ENCODE measurements at places on chromosomes 16 and 17.

DNA sequence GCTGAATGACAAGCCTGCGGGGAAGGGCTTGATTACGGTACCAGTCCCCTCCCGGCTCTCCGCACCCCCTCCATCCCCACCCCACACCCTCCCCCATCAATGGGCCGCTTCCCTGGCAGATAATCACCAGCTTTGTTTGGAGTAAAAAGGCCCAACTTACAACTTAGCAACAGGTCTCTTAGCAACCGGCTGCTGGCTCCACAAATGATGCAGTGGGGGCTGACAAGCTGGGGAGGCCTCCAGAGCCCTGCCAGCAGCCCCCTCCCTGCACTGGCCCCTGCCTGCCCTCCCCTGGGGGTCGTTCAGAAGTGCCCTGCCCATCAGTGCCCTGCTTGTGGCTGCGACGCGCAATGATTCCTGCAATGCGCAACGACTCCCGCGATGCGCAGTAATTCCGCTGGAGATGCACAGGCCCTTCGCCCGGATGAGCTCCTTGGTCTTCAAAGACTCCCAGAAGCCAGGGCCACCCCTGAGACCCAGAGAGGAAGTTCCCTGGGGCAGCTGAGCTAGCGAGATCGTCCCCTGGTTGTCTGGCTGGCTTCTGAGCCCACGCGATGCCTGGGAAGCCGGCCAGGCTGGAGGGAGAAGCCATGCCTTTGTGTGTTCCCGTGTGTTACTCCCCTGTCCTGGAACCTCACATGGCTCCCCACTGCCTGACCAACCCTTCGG is 23.3 kb downstream of the CPNE2 start:
- DNase-seq, result no peak

DNA sequence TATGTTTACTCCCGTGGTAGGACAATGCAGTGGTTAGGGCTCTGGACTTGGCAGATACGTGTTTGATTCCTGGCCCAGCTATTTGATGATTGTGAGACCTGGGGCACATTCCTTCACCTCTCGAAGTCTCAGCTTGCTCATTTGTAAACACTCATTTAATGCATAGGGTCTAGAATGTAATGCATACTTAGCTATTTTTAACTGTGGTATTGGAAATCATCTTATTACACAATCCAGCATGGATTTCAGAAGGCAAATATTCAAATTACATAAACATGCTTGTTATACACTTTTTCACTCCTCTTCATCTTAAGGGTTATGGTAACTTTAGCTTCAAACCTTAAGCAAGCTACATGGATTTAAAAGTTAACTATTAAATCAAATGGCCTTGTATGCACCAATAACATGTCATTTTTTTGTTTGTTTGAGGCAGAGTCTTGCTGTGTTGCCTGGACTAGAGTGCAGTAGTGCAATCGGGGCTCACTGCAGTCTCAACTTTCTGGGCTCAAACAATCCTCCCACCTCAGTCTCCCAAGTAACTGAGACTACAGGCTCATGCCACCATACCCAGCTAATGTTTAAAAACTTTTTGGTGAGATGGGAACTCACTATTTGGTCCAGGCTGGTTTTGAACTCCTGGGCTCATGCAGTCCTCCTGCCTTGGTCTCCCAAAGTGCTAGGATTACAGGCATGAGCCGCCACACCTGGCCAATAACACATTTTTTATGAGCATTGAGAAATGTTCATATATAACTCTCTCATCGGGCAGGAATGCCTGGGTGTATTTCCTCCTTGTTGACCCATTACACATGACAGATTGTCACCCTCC is 52.5 kb downstream of the VAT1L start:
- DNase-seq, result no peak

- no peak for DNase-seq
Measured at GRCh38 chr17:44115585-44116415, 7.6 kb downstream of the HDAC5 start.

DNA sequence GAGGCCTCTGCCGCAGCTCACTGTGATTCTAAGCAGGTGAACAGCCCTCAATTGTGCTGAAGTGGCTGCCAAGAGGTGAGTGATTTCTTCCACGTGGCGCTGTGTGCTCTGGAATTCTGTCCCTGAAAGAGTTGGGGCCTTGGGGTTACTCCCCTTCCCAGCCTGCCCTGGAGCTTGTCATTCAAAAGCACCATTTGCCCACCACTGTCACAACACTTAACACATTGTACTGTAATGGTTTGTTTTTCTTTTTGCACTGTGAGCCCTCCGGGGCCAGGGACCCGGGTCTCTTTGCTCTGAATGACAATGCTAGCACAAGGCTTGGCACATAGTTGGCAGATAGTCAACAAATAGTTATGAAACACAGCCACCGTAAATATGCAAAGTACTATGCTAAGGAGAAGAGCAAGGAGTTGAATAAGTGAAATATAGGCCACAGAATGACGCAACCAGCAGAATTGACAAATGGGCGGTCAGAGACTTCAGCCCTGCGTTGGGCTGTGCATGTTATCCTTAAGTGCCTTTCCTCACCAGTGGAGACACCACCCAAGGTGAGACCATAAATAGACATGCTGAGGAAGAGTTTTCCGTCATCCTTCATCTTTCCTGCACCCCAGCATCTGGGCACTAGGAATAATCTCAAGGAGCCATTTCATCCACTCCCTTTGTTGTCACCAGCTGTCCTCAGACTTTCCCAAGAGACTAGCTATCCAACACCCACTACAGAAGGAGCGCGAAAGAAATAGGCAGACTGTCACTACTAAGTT is 112.0 kb upstream of the DNAH9 start:
- no peak for DNase-seq

- no peak for DNase-seq
Measured at GRCh38 chr16:68480084-68480995, 32.0 kb upstream of the SMPD3 start.

DNA sequence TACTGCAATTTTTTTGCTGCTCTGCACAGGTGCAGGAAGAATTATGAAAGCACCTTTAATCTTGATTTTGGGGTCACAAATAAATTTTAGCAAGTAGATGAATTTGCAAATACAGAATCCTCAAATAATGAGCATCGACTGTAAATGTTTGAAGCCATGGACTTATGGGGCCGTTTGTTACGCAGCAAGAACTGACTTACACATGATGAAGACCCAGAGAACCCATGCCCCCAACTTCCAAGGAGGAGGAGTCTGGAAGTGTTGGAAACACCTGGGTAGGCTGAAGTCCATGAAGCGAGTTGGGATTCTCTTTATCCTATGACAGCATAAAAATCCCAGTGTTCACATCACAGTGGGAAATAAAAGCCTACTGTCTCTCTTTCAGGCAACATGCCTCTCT is 176.6 kb downstream of the RBFOX3 start:
- no peak for DNase-seq

DNA sequence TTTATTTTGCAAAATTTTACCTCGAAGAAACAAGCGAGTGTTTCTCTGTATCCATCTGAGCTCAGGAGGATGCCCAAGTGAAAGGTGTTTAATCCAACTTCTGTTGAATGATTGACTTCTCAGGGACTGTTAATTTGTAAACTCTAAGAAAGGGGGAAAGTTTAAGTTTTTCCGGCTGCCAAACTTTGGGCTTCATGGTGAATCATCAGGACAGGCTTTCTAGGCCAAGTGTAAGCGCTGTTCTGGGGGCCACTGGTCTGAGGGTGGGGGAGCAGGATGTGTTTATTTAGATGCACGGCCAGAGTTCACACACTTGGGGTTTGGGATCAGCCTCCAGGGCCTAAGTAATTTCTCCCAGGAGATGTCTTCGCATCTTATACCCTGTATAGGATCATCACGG is 110.4 kb downstream of the PITPNC1 start:
- DNase-seq, result no peak

GRCh38 chr17:35764123-35764991 is 3.7 kb downstream of the C17orf50 start:
- peak; percentile 76 for DNase-seq

- no peak for DNase-seq
Measured at GRCh38 chr17:80365001-80365965, 49.7 kb upstream of the ENDOV start.

DNA sequence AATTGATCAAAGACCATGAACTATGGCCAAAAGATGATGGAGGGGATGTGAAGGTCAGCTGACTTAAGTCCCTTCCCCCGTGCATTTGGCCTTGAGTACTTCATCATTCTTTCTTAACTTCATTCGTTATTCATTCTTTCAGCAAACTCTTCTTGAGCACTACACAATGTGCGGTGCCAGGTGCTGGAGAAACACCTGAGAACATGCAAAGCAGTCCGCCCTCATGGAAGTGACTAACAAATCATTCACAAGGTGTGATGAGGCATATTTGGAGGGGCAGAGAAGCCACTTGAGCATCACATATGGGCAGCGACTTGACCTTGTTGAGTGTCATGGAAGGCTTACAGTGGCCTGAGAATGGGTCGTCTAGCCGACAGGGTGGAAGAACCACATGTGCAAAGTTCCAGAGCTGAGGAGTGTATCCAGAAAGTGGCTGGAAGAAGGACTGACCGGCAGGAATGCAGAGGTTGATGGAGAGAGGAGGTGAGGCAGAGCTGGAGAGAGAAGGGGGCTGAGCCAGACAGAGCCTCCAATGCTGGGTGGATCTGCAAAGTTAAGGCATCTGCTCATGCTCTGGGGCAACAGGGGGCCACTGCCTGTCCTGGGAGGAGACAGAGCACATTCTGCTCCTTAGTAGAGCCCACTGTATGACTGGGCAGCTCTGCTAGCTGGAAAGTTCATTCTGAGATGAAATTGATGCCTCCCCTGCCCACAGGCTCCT is 25.1 kb upstream of the EIF1 start:
- no peak for DNase-seq

DNA sequence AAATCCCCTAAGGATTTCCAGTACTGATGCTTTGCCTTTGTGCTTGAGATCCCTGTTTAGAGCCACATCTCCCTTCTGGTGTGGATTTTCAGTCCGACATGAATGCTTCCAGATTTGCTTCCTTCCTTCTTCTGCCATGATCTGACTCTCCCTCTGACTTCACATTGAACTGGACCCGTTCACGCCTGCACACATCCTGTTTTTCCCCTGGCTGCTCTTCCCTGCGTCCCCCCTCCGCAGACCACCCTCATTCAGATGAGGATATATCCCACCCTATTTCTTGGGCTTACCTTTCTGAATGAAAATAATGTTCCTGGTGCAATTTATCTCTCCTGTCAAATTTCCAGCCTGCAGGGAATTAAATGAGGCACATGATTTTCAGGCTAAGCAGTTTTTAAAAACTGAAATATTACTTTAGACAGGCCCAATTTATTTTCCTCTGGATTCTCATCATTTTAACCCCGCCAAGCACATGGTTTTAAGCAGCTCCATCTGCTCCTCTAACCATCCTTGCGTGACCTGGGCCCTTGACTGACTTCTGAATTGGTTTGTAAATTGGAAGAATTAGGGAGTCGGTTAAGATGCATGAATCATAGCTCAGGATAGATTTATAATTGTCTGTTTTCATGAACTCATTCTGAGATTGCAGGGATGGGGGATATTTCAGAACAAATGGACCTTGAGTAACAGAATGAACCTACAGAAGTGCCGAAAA is 59.2 kb downstream of the BMERB1 start:
- no peak for DNase-seq

GRCh38 chr16:8622315-8622656 is 788 bp downstream of the METTL22 start:
- DNase-seq, result no peak

DNA sequence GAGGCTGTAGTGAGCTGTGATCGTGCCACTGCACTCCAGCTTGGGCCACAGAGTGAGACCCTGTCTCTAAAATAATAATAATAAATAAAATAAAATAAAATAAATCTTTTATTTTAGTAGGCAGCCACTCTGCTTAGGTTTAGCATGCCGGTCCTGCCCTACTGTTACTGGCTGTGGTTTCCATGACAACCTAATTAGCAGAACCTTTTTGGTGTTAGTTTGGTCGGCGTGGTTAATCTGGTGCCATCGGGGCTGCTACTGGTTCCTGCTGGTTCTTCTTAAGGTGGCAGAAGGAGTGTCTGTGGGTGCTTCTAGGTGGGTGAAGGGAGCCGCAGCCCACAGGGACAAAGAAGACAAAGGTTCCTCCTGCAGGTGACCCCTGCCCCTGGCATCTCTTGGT is 37.8 kb upstream of the CBX4 start:
- DNase-seq, result no peak

DNA sequence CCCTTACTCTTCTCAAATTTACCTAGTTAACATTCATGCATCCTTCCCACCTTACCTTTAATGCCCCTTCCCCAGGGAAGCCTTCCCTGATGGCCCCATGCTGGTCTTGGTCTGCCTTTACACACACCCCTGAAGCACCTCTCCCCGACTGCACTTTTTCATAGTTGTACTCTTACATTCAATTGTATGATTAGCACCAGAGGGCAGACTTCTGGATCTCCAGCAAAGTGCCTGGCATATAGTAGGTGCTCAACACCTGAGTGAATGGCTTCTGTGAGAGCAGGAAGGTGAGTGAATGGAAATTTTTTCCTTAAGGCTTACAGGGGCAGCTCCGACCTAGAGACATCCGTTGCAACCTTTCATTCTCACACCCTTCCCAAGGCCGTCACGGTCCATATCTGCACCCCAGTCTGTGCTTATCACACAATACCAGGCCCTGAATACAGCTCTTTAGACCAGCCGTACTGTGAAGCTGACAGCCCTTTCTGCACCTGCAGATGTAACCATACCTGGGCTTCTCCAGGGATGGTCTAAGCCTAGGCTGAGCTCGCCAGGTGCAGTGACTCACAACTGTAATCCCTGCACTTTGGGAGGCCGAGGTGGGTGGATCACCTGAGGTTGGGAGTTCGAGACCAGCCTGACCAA is 4.4 kb downstream of the PGAP3 start:
- no peak for DNase-seq

DNA sequence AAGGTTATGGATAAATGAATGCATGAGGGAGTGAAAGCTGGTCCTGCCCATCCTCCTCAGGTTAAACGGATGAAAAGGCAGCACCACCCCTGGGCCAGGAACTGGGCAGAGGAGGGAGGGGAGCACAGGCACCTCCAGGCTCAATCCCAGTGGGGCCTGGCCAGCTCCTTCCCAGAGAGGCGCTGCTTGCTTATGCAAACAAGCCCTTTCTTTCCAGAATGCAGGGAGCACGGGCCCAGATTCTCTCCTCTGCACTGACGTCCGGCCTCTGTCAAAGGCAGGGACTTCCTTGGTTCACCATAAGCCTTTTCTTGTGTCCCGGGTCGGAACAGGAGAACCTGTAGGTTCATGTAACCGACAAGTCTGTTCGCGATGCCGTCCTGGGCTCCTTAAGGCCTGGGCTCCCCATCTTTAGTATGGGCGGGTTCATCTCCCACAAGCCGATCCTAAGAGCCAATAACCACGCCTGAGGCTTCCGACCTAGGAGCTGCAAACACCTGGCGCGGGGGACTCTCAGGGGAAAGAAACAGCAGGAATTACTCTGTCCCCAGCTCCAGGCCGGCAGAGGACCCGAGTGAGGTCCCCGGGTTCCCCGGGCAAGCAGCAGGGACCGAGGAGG is 16.3 kb downstream of the ENPP7 start:
- DNase-seq, result no peak

GRCh38 chr16:1472974-1473373 is 1.9 kb downstream of the CLCN7 start:
- no peak for DNase-seq

- no peak for DNase-seq
Measured at GRCh38 chr17:72927146-72927545, 165.3 kb downstream of the SLC39A11 start.
